ENCODE measurements at places on chromosomes 12 and 14.

DNA sequence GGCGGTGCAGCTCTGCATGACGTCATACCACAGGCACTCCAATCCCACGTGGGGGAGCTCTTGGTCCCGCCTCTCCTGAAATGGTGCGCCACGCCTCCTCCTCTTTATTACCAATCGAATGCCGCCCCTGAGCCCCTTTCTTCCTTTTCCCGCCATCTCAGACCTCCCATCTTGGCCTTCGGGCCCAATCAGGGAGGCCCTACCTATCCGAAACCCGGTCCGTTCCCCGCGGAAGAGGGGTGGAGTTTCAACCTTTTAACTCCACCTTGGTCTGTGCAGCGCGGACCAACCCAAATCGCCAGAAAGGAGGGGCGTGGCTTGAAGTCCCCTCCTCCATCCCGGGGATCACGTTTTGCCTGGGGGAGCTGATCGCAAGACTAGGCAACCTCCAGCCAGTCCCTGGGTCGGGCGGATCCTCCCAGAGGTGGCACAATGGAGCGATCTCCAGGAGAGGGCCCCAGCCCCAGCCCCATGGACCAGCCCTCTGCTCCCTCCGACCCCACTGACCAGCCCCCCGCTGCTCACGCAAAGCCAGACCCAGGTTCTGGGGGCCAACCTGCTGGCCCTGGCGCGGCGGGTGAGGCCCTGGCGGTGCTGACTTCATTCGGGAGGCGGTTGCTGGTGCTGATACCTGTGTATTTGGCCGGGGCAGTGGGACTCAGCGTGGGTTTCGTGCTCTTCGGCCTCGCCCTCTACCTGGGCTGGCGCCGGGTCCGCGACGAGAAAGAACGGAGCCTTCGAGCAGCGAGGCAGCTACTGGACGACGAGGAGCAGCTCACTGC, at the start of gene ESYT1:
ESYT1 (plus strand) TSS at position 380 of the 782 bp plus-strand sequence; CDS start at position 433, 53 bp downstream.
- DNase-seq, result peak; percentile 98

- DNase-seq, result no peak
Measured at GRCh38 chr12:2654741-2655140, 140.0 kb upstream of the FKBP4 start.

DNA sequence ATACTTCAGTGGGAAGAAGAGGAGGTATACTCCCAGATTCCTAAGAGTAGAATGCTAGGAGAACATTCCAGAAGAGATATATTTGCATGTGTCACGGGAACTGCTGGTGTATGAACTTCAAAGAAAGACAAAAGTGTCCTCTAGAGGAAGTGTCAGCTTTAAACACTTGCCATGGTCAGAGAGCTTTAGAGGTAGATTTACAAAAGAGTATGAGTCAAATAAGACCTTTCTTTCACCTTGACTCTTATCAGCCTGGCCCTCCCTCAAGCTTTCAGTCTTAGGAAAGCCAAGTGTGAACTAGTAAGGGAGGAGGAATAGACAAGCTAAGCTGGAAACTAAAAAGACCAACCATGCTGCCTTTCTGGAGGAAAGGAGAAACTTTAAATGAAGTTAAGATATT, 34.7 kb downstream of the COX8C start:
- DNase-seq, result no peak

DNA sequence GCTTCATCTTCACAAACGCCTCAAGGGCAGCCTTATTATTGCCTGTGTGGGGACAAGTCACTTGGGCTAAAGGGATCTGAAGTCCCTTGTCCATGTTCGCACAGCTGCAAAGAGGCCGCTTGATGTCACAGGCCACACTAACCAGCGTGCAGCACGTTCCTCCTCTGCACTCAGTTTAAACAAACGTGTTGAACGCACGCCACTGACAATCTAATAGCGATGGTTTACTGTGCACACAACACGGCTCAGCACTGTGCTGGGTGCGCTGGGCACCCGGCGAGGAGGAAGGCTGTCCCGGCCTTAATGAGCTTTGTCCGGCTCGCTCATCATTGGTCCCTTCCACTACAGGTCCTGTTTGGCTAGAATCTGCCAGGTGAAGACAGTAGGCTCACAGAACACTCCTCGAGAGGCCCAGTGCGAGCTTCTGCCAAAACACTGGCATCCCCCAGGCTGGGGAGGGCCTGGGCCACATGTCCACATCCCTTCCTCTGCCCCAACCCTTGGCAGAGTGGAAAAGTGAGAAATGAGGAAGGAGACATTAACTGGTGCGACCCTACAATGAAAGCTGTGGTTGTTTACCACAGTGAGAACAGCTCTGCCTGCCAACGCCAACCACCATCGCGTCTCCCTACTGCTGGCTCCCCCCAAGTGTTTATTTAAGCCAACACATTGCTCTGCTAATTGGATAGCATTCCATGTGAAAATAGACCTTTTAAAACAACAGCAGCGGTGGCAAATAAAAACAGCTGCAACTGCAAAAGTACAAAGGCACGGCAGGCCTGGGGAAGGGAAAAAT, 113.2 kb downstream of the RBM19 start:
- DNase-seq, result no peak

DNA sequence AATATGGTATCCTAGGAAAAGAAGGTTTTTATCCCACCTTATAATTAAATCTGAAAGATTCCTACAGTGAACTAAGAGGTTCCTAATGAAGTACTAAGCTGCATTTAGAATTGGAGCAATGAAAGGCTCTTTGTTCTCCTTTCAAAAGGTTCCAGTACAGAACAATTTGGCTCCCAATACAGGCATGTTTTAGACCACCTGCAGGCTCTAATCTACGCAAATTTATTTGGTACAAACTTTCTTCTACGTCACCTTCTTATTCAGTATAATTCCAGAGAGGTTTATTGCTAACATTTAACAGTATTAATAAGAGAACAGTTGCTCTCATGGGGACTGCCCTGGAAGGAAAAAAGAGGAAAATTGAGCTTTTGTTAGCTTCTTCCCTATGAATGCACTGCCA, 37.6 kb upstream of the SLCO1C1 start:
- no peak for DNase-seq

DNA sequence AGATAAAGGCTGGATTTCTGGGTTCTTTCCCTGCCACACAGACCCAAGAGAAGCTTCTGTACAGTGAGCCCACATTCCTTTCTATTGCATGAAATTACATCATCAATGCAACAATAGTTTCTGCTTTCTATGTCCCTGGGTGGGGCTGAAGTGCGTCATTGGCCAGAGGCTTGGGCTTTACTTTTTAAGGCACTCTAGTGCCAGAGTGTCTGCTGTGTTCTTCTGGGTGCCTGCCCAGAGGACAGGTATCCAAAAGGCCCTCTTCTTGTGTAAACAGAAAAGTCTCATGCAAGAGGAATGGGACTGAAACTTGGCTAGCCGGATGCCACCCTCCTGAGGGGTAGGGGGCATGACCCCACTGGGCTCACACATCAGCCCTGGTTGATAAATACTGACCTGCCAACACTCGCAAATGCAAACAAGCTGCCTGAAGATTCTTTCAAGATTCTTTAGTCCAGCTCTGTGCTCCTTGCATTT, 5.9 kb downstream of the KRT86 start:
- DNase-seq, result no peak

- DNase-seq, result no peak
Measured at GRCh38 chr12:100151769-100152168, 9.1 kb upstream of the BLTP3B start.

GRCh38 chr14:76672123-76672522, 89.1 kb upstream of the VASH1 start:
- DNase-seq, result no peak

DNA sequence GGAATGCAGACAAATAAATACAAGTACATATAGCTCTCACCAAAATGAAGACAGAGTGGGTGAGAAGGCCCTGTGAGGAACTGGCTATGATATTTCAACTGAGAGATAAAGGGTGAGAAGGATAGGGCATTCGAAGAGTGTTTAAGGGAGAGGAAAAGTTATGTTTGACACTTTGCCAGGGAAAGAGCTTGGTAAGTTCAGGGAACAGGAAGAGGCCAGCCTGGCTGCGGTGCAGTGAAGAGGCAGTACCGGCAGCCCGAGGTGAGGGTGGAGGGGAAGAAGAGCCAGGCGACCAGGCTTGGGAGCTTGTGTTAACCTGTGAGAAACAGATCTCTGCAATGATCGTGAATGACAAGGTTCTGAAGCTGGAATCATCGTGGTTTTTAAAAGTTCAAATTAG, 84.7 kb upstream of the RFX4 start:
- DNase-seq, result no peak

GRCh38 chr12:84596266-84596665, 316.3 kb downstream of the SLC6A15 start:
- DNase-seq, result no peak

GRCh38 chr12:95168746-95169145, 48.5 kb downstream of the FGD6 start:
- DNase-seq, result no peak

DNA sequence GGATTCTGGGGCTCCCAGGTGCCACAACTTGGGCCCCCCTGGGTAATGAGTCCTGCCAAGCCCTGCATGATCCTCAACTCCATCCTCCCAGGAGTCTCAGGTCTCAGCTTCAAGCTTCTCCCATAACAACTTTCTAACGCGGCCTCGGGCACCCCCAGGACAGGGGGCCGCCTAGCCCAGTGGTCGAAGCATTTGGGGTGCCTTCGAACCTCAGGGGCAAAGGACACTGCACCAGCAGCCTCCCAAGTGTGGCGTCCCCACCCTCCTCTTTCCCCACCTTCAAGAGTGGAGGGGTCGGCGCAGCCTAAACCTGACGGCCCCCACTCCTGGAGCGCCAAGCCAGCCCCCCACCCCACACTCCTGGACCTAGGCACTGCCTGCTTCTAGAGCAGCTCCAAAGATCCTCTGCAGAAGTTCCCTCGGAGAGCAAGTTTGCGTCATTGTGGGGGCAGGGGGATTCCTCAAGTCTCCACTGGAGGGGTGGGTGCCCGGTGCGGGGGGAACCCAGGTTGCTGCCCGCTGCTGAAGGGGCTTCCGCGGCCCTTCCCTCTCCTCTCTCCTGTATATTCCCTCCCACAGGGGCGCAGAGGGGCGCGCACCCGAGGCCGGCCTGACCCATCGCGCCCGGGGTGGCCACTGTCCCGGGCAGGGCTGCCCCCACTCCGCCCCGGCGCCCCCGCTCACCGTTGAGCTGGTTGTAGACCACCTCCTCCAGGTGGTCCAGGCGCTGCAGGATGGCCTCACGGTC, 933 bp downstream of the GALNT9 start:
- DNase-seq, result no peak

GRCh38 chr12:89245090-89245489, 107.2 kb downstream of the DUSP6 start:
- no peak for DNase-seq

- DNase-seq, result peak; percentile 21
Measured at GRCh38 chr14:35140718-35141581, 18.6 kb downstream of the PRORP start.

DNA sequence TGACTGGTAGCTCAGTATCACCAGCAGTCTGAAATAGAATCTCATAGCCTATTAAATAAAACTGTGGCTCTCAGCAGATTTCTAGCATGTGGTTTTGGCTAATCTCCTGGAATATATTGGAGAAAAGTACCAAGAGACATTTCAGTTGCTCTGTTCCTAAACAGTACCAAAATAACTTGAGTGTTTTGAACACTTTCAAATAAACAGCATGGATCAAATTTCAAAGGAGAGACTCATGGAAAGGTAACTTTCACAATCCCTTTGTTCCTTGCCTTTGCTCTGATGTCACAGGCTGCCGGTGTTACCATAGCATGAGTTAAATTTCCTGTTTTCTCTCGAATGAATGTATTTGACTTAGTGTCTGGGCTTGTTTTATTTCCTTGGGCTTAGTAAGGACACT, 3.4 kb downstream of the ARG2 start:
- DNase-seq, result no peak

GRCh38 chr12:67649570-67650387, 1.2 kb downstream of the DYRK2 start:
- peak; percentile 46 for DNase-seq

- peak; percentile 57 for DNase-seq
Measured at GRCh38 chr14:54785778-54786770, 116.6 kb downstream of the GCH1 start.

DNA sequence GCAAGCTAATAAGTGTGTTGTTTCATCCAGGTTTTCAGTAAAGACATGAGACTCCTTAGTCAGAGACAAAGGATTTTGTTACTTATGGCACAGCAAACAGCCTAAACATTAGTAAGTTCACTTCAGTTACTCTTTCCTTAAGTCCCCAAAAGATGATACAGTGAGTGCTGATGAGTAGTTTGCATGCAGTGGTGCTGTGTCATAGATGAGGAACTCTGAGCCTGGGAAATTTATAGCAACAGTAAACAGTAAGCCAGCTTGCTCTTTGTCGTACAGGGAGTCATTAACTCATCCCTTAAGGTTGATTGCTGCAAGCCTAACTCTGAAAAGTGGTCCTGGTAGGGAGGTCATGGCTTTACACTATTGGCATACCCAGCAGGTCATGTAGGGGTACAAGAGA, 208.6 kb upstream of the OR4E1 start:
- DNase-seq, result no peak

GRCh38 chr12:67457778-67458665, 188.9 kb downstream of the CAND1 start:
- no peak for DNase-seq

- DNase-seq, result no peak
Measured at GRCh38 chr12:12548713-12549112, 13.9 kb downstream of the DUSP16 start.

GRCh38 chr12:96495155-96495554, 5.8 kb downstream of the CFAP54 start:
- no peak for DNase-seq

DNA sequence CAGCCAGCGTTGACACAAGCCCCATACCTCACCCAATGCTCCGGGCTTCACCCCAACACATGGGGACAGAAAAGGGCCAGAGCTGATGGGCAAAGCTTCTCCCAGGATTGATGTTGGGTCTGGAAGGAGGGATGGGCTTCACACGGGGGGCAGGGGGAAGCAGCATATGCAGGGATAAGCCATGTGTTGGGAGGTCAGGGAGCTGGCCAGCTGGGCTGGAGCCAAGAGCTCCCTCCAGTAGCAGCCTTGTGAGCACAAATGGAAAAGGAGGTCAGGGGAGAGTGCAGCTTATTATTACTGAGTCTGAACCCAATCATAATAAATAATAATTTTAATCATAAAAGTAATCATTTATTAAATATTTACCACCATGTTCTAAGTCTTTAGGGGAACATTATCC, 9.3 kb downstream of the PLEKHD1 start:
- DNase-seq, result no peak

- DNase-seq, result peak; percentile 30
Measured at GRCh38 chr12:119153477-119154434, 25.0 kb upstream of the HSPB8 start.

- DNase-seq, result no peak
Measured at GRCh38 chr12:127819056-127819455, 447.9 kb upstream of the TMEM132C start.

GRCh38 chr12:57012600-57013465, 3.5 kb downstream of the TAC3 start:
- DNase-seq, result no peak

GRCh38 chr14:96191353-96191752, 13.3 kb upstream of the BDKRB2 start:
- DNase-seq, result no peak

- DNase-seq, result no peak
Measured at GRCh38 chr12:104668274-104668718, 211.5 kb downstream of the CHST11 start.

GRCh38 chr12:55142669-55143565, 16.7 kb downstream of the OR9K2 start:
- peak; percentile 9 for DNase-seq

- no peak for DNase-seq
Measured at GRCh38 chr14:61516118-61516743, 179.1 kb upstream of the HIF1A start.

- DNase-seq, result no peak
Measured at GRCh38 chr14:49240383-49240782, 345.8 kb downstream of the RPS29 start.

GRCh38 chr14:63874223-63874622, 21.4 kb downstream of the SYNE2 start:
- no peak for DNase-seq

GRCh38 chr12:131704509-131704908, 6.4 kb upstream of the SFSWAP start:
- DNase-seq, result no peak
